ENCODE measurements at places on chromosomes 6 and 20.

GRCh38 chr6:2447318-2447920 lies 202.0 kb upstream of the GMDS start:
- DNase-seq = no peak

GRCh38 chr6:128712898-128713297 lies 170.0 kb upstream of the LAMA2 start:
- no peak for DNase-seq

GRCh38 chr6:32906539-32906938 lies 34.3 kb downstream of the HLA-DMB start:
- DNase-seq = no peak

- peak; percentile 91 for DNase-seq
Measured at GRCh38 chr6:64012351-64013001, 376.9 kb downstream of the PHF3 start.

GRCh38 chr6:109877028-109878004 lies 100.8 kb upstream of the GPR6 start:
- DNase-seq = no peak

- no peak for DNase-seq
Measured at GRCh38 chr6:56742122-56742791, 99.6 kb upstream of the DST start.

- DNase-seq = no peak
Measured at GRCh38 chr6:43978473-43979346, 148.5 kb downstream of the MRPL14 start.

DNA sequence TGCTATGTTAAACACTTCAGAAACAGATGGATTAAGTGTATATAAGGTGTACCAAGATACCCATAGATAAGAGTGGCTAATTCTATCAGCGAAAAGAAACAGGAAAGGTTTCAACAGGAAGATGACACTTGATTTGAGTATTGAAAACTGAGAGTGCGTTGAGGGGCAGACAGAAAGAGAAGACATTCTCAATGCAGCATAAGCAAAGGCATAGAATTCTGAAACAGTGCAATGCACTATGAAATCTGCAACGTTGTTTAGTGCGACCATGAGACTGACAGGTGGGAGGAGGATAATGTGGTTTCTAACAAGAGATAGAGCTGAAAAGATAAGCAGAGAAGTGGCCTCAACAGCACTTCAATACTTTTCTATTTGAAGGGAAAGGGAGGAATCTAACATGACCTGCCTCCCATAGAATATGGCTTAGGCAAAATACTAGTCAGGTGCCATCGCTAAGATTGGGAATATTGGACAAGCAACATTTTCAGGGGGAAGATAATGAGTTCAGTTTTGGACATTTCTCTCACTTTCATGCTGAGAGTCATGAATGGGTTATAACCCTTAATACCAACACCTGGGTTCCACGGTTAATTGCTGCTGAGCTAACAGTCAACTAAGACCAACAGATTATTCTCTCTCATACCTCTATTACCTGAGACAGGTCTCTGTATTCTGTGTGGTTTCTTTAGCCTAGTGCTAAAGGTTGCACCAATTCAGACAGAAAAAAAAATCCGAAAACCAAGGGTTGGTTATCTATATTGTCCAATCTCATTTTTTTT lies 312.9 kb upstream of the ARID1B start:
- no peak for DNase-seq

GRCh38 chr20:10385850-10386544 lies 48.0 kb downstream of the MKKS start:
- no peak for DNase-seq

GRCh38 chr20:53252002-53252401 lies 279.8 kb downstream of the TSHZ2 start:
- no peak for DNase-seq

DNA sequence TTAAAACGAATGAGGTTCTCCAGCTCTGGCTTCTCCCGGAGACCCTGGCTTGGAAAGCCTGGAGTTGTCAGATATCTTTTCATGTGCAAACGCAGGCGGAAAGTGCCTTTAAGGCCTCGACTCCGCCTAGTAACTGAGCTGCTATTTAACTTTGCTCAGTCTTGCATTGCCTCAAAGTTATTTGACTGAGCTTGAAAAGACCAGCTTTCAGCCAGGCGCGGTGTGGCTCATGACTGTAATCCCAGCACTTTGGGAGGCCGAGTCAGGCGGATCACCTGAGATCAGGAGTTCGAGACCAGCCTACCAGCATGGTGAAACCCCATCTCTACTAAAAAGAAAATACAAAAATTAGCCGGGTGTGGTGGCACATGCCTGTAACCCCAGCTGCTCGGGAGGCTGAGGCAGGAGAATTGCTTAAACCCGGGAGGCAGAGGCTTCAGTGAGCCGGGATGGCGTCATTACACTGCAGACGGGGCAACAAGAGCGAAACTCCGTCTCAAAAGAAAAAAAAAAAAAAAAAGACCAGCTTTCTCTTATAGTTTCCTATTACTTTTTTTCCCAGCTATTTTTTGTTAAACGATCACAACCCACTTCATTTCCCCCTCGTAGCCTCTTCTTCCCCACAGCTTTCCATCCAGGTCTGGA lies 1.9 kb downstream of the GCNT2 start:
- DNase-seq = peak; percentile 41

GRCh38 chr6:90249458-90249857 lies 47.2 kb downstream of the BACH2 start:
- DNase-seq = no peak

GRCh38 chr6:127073222-127073621 lies 45.2 kb upstream of the RSPO3 start:
- DNase-seq = no peak

GRCh38 chr20:64113796-64114355 lies 6.5 kb upstream of the NPBWR2 start:
- no peak for DNase-seq

DNA sequence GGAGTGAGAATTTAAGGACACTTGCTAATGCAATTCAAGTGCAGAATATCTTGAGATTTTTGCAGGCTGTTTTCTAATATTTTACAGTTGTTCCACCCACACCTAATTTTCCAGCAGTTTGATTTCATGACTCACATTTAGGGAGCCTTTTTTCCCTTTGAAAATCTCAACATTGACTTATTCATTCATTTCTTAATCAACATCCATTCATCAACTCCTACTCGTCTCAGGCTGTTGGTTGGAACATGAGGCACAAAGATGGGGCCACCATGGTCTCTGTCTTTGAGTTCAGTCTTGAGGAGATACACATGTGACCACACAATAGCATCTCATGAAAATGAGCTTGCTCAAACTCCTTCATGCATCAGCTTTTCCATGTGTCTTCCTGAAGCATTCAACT lies 135.6 kb downstream of the UNC5CL start:
- no peak for DNase-seq

DNA sequence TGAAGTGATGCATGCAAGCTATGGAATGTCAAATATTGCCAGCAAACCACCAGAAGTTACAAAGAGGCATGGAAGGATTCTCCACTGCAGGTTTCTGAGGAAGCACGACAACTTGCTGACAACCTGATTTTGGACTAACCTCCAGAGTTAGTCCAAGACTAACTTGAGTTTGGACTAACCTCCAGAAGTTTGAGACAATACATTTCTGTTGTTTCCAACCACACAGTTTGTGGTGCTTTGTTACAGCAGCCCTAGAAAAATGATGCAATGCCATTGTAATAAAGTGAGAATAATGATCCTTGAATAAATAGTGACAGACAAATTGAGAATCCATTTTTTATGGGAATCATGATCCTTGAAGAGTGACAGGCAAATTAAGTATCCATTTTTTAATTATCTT lies 169.9 kb upstream of the HDDC2 start:
- DNase-seq = no peak

DNA sequence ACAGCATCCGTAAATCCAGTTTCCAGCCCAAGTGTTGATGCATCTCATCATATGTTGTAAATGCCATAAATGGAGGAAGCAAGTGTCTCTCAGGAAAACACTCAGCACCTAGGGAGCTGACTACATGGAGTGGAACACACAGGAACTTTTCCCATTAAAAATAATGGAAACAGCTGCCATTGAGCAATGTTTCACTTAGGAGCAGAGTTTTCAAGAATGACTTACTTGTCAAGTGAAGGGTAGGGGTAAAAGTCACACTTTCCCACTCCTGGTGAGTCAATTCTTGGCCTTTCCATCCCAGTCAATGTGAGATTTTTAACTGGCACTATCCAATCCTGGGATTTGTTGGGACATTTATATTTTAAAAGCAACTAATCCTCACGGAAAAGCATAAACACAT lies 119.4 kb upstream of the ASF1A start:
- peak; percentile 4 for DNase-seq

DNA sequence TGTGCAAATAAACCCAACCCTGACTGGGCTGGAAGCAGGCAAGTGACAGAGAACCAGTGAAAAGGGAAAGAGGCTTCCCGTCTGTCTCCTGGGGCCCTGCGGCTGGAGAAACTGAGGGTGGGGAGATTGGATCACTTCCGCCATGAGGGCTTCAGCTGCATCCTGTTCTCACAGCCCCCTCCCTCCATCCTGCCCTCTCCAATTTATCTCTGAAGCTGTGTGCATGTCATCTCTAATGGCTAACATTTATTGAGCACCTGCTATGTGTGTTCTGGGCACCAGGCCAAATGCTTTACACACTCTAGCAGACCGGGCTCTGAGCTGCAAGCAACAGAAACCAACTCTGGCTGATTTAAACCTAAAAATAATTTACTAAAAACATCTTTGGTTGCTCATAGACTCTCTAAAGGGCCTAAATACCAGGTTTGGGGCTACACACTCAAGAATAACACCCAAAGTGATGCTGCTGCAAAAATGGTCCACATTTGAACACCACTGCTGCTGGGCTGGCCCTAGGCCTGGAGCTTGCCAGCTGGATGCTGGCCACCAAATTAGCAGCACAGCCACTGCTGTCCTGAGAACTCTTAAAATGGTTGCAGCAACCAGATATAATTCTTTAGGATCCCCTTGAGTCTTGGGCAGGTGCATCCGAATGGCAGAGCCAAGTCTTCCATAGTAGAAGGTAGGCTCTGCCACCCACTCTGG lies 123.6 kb upstream of the LRFN2 start:
- DNase-seq = no peak

GRCh38 chr20:47220161-47220582 lies 136.3 kb downstream of the ZMYND8 start:
- DNase-seq = peak; percentile 81

DNA sequence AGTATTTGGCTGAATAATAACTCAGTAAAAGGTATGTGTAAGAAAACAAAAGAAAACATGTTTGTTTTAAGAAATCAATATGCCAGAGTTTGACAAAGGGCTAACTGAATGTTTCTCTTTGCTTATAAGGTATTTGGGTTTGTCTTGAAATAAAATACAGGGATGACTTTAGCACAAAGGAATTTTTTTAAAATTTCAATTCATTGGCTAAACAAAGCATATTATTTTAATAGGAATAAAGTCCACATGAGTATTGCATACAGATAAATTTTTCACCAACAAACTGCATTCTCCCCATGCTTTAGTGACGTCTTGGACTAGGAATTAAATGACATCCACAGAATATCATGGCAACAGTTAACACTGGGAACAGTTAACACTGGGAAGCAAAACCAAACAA lies 480.0 kb upstream of the JAG1 start:
- no peak for DNase-seq

DNA sequence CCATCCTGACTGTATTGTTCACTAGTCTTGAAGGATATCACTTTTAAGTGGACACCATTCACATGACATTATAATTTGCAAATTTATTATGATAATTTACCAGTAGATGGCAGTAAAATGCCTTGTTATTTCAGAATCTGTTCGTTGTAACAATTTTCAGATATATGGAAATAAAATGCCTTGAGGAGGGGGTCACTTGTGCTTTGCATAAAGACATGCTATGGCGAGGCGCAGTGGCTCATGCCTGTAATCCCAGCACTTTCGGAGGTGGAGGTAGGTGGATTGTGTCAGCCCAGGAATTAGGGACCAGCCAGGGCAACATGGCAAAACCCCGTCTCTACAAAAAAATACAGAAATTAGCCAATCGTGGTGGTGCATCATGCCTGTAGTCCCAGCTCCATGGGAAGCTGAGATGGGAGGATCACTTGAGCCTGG lies 9.0 kb upstream of the NCOA6 start:
- DNase-seq = peak; percentile 64

DNA sequence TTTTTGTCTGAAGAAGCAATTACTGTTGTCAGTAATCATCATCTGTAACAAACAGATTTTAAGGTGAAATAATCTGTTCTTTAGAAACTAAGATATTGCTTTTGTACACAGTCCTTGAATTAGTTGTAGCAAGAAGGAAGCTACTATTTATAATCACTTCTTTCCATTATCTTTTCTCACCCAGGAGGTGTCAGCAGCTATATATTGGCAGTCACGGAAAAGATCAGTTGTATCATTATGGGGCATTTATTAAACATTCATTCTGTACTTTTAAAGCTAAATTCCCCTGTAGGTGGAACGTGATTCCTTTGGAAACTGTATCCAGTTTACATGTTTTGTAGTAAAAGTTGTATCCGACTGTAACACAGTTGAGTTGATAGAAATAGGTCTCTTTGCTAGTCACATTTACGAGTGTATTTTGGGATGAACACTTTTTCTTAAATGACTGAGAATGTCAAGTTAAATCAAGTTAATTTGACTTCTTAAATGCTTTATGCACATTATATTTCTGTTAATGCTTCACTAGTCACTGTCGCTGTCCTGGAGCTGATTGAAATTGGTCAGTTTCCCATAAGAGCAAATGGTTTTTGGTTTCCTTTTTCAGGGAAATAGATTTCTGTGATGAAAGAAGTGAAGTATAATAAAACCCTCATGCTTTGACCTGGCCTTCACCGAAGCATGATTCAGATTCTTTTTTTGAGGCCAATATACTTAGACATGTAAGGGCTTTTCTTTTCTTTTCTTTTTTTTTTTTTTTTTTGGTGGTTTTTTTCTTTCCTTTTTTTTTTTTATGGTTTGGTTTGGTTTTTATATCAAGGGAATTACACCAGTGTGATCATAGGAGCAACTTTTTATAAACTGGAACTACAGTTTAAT lies 5.1 kb downstream of the QKI start:
- DNase-seq = no peak

- no peak for DNase-seq
Measured at GRCh38 chr6:148935705-148936435, 189.0 kb downstream of the UST start.

GRCh38 chr6:161361529-161361928 lies 87.7 kb upstream of the AGPAT4 start:
- no peak for DNase-seq

- DNase-seq = no peak
Measured at GRCh38 chr6:150770637-150771036, 94.9 kb upstream of the MTHFD1L start.

DNA sequence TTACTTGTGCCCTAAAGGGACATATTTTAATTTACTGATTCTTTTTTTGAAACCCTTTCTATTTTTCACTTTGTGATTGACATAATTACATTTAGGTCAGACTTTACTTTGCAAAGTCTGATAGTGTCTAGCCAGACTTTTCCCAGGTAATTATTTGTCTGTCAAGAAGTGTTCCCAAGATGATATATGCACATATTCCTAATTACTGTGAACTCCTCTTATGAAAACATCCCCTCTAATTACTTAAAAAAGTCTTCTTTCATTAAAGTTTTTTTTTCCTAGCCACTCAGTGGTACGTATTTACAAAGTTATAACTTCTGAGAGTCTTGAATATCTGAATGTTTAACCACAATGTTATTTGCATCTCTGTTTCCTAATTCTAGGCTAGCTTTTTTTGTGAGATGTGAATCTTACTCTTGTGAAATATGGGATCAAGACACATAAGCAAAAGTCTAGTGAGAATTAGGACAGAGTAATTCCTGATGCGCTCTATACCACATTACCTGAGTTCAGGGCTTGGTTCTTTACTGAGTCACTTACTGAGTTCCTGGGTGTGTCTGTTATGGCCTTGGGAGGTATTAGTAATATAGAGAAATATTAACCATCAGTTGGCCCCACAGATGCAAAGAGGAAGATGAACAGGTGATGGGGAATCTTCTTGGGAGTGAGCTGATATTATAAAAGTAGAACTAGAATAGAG lies 27.9 kb downstream of the FAM83B start:
- DNase-seq = no peak

All from SK-MEL-5 (cell line).